ENCODE measurements at places on chromosomes 6 and 20.

DNA sequence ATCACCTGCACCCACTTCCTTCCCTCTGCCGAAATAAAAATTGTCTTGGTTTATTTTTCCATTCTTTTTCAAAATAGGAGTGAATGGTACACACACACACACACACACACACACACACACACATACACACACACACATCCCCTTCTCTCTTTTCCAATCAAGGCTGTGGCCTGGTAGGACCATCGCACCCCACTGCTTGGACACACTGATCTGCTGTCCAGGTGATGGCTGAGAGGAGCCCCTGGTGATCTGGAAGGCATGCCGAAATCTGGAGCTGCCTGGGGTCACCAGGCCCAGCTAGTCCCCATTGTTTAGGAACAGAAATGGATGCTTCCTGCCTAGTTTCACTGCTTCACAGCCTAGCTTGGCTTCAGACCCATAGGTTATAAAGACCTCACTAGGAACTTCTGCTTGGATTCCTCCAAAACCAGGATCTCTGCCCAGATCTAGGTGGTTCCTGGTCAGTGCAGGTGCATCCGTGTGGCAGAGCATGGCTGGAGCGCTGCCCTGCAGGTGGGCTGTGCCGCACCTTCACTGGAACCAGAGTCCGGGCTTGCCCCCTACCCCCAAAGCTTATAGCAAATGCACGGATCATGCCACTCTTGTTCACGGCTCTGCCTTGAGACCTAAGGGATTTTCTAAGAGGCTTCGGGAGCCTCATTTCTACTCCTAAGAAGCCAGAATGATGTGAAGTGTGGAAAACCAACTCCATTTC is 42.9 kb upstream of the DACT2 start:
- DNase-seq, result no peak

DNA sequence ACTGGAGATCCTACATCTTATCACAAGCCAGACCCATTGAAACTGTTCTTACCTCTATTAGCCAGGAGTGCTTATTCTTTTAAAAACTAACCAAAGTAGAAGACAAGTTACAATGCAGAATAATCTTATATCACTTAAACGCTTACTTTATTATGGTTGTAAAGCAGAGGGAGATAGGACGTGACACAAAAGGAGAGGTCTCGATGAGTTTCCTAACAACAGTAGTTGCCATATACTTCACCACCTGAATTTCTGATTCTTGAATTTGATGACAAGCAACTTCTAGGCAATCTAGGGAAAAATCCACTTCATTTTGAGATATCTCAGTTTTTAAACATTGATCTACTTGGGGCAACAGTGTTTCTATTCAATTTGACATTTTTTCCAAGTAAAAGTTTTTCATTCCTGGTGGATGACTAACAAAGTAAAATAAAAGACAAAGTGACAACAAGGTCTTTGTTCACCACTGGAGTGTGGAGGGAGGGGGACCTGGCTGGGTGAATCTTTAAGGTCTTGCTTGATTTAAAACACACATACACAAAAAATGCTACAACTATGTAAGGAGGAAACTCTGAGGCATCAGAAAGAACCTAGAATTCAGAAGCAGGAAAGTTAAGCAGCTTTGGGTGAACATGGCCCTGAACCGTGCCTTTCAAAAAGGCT is 110.9 kb downstream of the SMLR1 start:
- DNase-seq, result no peak

DNA sequence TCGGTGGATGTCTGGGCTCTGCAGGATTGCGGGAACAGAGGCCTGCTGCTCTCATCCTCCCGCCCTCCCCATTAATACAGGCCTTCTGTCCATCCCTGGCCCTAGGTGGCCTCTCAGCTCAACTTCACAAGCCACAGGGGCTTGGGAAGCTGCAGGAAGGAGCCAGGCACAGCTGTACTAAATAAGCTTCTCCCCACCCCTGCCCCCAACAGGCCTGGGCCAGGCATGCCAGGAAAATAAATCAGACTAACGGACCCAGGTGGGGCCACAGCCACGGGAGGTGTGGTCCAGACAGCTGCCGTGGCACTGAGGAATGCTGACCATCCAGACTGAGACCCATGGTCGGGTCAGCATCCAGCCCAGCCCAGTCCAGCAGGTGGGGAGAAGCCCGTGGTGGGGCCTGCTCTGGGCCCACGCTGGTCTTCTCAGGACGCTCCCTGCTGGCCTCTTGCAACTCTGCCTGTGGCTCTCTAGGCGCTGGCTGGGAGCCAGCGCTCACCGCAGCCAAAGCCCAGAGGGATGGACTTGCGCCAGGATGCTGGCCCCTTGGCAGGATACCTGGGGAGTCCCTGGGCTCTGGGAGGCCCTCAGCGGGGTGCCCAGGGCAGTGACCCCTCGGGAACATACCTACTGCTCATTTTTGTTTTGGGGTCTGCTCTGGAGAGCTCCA is 8.6 kb upstream of the YTHDF1 start:
- DNase-seq, result peak; percentile 76

DNA sequence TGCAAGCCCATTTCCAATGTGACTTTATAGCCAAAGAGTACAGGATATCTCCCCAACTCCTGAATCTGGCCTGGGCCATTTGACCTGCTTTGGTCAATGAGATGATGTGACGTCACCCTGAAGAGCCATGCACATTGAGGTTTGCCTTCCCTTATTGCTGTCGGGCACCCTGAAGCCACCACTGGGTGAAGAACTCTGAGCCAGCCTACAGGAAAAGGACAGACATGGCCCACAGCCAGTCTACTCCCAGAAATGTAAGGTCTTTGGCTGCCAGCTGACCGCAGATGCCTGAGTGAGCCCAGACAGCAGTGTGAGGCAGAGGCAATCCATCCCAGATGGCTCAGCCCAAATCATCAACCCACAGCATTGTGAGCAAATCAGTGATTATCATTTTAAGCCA is 3.7 kb upstream of the SYNDIG1 start:
- peak; percentile 24 for DNase-seq

DNA sequence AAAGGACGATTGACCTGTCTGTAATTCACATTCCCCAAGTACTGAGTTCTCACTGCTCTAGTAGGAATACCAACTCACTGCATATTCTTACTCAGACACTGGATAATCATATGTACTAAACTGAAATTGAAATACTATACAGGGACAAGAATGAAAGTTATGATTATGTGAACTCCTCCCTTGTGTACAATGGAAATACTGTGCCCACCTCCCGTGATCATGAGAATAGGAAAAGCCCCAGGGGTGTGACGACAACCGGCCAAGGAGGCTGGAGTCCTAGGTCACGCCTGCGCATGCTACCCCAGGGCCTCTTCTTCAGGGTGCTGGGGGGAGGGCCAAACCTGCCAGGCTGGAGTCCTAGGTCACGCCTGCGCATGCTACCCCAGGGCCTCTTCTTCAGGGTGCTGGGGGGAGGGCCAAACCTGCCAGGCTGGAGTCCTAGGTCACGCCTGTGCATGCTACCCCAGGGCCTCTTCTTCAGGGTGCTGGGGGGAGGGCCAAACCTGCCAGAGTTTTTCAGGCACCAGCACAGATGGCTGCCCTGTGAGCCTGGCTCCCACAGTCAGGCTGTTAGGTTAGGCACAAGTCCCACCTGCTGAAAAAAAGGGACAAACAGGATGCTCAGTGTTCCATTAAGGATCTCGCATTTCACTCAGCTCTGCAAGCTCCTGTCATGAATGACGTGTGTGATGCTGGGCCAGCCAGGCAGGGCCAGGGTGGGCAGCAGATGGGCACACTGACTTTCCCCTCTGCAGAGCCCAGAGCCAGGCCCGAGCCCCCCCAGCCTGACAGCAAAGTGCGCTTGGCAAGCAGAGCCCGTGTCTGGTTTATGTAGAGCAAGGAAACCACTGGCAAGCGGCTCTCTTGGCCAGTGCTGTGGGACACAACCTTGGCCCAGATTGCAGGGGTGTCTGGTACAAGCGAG is 107.7 kb downstream of the FOXF2 start:
- DNase-seq, result no peak

DNA sequence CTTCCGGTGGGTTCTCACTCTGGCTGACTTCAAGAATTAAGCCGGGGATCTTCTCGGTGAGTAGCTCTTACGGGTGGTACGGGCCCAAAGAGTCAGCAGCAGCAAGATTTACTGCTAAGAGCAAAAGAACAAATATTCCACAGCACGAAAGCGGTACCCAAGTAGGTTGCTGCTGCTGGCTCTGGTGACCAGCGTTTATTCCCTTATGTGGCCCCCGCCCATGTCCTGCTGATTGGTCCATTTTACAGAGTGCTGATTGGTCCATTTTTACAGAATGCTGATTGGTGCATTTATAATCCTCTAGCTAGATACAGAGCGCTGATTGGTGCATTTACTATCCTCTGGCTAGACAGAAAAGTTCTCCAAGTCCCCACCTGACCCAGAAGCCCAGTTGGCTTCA is 44.3 kb downstream of the FAM50B start:
- no peak for DNase-seq

GRCh38 chr6:74091136-74091793 is 395.3 kb downstream of the CD109 start:
- peak; percentile 68 for DNase-seq

- DNase-seq, result no peak
Measured at GRCh38 chr6:117817499-117817898, 89.6 kb upstream of the SLC35F1 start.

DNA sequence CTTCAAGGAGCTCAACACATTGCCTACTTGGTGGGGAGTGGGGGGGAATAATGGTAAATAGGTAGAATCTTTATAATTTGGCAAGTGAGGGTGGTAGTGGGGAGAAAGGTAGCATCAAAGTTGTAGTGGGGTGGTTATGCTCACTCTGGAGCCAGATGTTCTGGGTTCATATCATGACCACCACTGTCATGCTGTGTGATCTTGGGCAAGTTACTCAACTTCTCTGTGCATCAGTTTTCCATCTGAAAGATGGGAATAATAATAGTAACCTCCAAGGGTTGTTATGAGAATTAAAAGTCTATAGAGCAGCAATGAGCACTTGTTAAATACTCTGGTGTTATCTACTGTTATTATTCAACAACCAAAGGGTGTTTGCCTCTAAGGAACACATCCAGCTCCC is 22.0 kb upstream of the PREX1 start:
- DNase-seq, result no peak

All from choroid plexus epithelial cell (primary cell).